ENCODE measurements at places on chromosomes 12 and 14.

- no peak for DNase-seq
Observed at GRCh38 chr12:96392397-96392796, 7.8 kb downstream of the CDK17 start.

DNA sequence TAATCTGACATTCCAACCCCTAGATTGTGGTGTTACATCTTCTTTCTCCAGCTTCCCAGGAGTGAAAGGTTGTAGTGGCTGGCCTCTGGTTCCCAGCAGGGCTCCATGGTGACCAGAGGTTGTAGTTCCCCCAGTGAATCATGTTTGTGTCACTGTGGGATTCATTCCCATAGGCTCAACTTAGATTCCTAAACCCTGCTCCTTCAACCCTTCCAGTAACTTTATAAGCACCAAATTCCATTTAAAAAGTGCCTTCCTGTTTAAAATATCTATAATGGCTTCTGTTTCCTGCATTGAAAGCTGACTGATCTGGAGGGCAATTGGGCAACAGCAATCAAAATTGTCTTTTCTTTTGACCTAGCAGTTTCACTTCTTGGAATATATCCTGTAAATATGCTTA is 40.5 kb upstream of the TBC1D15 start:
- no peak for DNase-seq

DNA sequence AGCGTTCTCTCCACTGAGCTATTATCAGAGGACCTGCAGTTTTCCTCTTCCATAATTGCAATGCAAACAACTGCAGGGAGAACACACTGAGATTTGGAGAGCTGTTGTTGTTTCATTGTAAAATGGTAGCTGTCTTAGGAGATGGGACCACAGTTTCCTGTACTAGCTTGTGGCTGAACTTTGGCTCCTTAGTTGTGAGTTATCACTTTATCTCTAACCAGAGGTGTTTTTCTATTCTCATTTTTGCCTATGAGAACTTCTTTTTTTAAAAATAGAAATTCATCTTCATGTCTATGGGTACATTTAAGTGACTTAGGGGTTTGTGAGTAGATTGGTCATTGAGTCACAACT is 216.5 kb downstream of the SLC38A4 start:
- no peak for DNase-seq

DNA sequence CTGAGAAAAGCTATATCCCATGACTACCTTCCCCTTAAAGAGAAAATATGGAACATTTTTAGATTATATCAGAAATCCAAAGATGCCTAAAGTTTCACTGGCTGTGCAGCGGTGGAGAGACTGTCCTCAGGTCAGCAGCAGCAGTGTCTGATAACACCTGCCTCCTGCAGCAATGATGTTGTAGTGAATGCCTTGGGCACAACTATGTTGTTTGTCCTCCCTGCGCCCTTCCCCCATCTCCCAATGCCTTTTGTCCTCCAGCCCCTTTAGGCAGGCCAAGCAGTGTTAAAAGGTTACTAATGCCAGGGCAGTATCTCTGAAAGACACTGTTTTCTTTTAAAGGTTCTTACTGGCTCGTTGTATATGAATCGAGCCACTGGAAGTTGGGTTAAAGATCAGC is 13.2 kb downstream of the RTRAF start:
- DNase-seq = no peak

DNA sequence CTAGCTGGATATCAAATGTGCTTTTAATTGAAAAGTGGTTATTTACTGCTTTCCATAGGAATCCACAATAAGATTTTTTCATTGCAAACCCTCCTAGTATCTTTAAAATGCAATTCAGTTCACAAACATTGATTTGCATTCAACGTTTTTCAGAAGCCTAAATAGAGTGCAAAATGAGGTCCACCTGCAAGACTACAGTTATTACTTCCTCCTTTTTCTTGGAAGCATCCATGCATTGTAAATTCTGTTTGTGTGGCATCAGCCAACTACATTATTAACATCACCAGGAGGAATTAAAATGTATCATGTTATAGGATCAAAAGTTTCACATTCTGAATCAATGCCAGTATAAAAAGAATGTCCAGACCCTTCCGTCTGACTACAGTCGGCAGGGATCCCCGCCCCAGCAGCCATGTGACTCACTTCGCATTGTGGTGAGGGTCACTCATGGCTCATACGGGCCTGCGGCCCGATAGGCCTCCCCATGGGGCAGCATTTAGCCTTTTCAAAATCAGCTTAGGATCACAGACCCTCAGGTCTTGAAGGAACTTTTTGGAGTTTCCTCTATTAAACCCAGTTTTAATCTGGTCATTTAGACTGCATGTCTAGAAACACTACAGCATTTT is 46.3 kb downstream of the NTF3 start:
- DNase-seq = no peak

- DNase-seq = no peak
Observed at GRCh38 chr12:55428331-55429243, 2.5 kb downstream of the OR6C76 start.

DNA sequence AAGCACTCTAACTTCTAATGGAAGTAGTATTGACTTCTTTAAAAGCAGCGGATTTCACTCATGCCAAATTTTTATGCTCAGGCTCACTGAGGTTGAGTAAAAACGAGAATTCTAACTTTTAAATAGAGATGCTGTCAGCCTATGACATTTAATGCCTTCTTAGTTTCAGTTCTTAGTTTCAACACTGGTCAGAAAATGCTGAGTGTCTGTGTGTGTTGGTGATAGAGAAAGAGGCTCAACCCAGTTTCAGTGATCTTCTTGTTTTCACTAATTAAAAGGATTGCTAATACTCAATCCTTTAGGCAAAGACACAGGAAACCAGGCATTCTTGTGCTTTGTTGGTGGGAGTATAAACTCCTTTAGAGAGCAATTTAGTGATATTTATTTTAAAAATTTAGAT is 31.0 kb downstream of the PEBP1 start:
- no peak for DNase-seq

DNA sequence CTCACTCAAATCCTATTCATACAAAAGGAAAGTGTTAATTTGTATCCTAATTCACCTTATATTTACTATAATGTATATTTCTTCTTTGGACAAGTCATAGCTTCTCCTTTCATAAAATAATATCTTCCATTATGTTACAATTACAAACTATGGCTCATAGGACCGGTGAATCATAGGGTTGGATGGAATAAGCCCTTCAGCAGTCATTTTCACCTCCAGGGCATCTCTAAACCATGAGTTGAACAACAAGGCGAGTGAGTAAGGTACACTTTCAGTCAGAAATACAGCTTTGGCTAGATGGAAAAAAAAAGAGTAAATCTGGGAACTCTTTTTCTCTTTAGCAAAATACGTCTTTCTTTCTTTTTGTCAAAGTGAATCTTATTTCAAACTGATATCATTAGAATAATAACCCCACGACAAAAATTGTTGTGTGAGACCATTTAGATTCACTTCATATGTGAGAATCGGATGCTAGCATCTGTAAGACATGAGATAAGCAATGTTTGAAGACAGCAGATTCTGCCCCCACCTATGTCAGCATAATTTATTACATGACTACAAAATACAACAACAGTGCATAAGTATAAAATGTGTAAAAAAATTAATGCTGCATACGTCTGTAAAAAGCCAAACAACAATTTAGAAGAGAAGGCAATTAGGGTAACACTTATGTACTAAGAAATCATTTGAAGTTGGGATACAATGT is 184.4 kb upstream of the SLC38A2 start:
- DNase-seq = no peak

- DNase-seq = no peak
Observed at GRCh38 chr12:89882792-89883191, 174.2 kb upstream of the ATP2B1 start.

DNA sequence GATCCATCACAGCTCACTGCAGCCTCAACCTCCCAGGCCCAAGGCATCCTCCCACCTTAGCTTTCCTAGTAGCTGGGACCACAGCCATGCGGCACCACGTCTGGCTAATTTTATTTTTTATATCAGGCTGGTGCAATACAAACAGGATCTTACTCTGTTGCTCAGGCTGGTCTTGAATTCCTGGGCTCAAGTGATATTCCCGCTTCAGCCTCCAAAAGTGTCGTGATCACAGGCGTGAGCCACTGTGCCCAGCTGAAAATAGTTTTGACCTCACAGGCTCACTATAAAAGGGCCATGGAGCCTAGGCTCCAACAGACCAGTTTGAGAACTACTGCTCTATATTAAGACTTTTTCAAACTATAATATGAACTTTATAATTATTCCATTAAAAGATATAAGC is 37.3 kb downstream of the SNX6 start:
- no peak for DNase-seq

- DNase-seq = no peak
Observed at GRCh38 chr14:93056166-93056839, 59.4 kb downstream of the ITPK1 start.

DNA sequence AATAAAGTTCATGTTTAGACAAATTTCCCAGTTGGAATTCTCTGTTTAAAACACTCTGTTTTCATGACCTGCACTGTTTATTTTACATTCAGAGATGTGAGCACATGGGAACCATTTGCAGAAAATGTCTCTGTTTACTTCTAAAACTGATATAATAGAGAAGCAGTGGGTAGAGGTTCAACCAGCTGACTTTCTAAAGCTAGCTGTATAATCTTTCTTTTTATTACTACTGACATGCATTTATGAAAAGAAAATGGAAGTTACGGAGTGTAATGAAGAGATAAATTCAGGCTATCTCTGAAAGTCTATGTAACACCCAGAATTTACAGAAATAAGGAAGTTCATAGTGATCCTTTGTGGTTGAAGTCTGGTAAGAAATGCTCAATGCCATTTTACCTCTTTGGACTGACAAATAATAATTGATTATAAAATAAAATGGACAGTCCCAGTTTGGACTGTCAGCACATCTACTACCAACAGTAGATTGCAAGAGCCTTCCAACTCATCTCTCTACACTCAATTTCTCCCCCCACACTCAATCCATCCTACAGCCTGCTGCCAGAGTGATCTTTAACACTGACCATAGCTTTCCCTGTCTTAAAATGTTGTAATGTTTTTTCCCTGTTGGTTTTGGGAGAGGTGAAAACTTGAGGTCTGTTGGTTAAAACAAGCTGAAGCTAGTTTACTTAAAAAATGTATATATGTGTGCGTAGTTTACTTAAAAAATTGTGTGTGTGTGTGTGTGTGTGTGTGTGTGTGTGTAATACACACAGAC is 137.4 kb downstream of the AEBP2 start:
- DNase-seq = no peak

All from NCI-H524 treated with DMSO at 0.1 percent for 48 hours (cell line).